ENCODE measurements at places on chromosomes 3 and 15. TPM values are rescaled to one million over a fixed set of nuclear protein-coding genes. Genes with fewer than 3 reads are reported as not detected.

- H3K36me3 ChIP-seq: no peaks in the 10 kb centered on the region
- no peak for DNase-seq
- no peaks in the 10 kb centered on the region for H3K4me1 ChIP-seq
- no peaks in the 10 kb centered on the region for H3K27me3 ChIP-seq
These were observed 585.9 kb downstream of the UNC13C start for GRCh38 chr15:54564166-54564565.

DNA sequence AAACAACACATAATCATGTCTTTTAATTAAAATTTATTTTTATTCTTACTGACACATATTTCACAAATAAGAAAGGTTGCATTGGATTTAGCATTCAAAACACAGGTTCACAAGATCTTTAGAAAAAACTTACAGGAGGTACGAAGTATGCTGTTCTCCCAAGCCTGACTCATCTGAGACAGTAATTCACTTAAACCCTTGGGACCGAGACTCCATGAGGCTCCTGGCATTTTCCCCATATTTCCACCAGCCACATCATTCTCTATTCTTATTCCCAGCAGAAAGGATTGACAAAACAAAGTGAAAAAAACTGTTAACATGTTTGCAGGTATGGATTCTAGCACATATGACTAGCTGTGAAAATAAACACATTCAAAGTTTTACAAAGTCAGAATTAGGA, 52.6 kb downstream of the CNTN3 start:
- H3K4me3 ChIP-seq: no peak overlapping the region
- no peak for DNase-seq
- H3K27me3 ChIP-seq: no peaks in the 10 kb centered on the region
- no peaks in the 10 kb centered on the region for H3K4me1 ChIP-seq
- H3K36me3 ChIP-seq: no peaks in the 10 kb centered on the region

GRCh38 chr3:143167969-143168854, 48.6 kb downstream of the CHST2 start:
- H3K27me3 ChIP-seq: no peaks in the 10 kb centered on the region
- DNase-seq: no peak
- no peak overlapping the region for H3K4me3 ChIP-seq

DNA sequence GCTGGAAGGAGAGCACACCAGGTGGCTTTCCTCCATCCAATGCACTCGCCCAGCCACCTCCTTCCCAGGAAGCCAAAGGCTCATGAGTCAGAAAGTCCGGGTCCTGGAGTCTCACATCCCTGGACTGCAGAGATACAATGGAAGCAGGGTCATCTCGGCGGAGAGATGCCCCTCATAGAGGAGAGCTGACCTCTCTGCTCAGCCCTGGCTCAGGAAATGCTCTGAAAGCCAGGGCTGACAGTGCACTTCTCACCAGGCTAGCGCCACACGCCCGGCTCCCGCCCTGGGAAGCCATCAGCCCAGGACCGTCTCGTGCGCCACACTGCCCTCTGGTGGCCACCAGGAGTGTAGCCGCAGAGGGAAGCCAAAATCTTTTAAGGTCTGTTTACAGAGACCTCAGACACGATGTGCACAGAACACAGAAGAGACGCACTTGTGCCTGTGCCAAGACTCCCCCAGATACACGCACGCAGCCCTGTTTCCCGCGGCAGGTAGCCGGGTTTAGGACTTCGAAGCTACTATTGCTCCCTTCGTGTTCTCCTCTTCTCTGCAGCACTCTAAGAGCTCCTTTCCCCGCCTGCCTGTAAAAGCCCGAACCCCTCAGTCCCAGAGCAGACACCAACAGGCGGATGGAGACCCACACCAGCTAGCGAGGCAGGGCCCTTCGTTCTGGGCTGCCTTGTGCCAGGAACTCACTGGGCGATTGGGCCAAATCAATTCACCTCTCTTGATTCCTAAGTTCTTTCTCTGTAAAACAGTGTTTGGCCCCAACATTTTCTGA, 9.7 kb downstream of the NTRK3 start:
- no peaks in the 10 kb centered on the region for H3K27me3 ChIP-seq
- H3K4me3 ChIP-seq: no peak overlapping the region
- H3K4me1 ChIP-seq: no peaks in the 10 kb centered on the region
- no peaks in the 10 kb centered on the region for H3K36me3 ChIP-seq

DNA sequence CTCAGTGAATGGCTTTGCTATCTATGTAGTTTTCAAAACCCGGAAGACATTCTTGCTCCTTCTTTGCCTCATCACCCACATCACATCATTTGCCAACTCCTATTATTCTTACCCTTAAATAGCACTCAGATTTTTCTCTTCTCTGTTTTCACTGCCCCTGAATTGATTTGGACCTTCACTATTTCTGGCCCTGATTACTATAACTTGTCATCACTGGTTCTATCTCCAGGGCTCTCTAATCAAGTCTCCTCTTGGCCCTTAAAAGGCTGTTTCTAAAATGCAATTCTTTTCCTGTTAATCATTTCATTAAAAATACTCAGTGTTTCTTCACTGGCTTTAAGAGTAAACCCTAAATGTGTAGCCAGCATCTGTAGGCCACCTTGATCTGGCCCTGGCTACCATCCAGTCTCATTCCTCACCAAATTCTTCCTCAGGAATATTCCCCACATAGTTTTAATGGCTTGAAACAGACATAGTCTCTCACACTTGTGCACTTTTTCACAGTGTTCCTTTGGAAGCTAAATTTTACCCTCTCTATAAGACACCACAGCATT, 437.1 kb upstream of the CBLB start:
- H3K4me3 ChIP-seq: no peak overlapping the region
- no peak for DNase-seq
- H3K4me1 ChIP-seq: no peaks in the 10 kb centered on the region
- no peaks in the 10 kb centered on the region for H3K36me3 ChIP-seq
- no peak overlapping the region for H3K27ac ChIP-seq

DNA sequence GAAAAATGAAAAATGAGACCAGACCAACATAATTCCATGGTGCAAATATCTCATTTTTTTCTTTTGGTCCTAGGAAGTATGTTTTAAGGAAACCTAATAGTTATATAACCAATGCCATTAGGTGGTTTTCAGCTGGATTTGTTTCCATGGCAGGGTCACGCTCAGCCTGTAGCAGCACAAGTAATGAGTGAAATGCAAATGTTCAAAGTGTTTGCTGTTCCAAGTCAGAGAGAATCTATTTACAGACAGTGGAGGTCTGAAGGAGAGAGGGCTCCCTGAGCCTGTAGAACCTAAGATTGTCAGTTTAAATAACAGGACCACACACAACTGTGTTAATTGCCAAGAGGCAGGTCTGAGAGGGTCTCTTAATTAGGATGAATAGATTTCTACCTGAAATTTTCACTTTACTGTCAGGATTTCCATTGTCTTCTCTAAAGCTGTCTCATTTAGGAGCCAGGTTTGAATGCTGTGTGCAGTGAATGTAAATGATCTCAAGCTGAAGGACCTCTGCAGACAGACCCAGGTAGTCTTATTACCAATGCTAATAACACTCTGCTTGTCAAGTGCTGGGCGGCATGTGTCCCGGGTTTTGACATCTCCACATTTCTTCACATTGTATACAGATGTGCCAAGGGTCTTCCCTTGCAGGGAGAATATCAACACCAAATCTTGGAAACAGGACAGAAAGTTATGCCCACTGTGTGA, 317.3 kb upstream of the NECTIN3 start:
- H3K4me3 ChIP-seq: no peak overlapping the region
- H3K27me3 ChIP-seq: no peaks in the 10 kb centered on the region
- H3K36me3 ChIP-seq: no peaks in the 10 kb centered on the region
- no peak for DNase-seq
- peaks cover 4% of the 10 kb centered on the region for H3K4me1 ChIP-seq
- H3K27ac ChIP-seq: no peak overlapping the region

- H3K27ac ChIP-seq: no peak overlapping the region
- H3K27me3 ChIP-seq: no peaks in the 10 kb centered on the region
- no peak for DNase-seq
- H3K4me1 ChIP-seq: no peaks in the 10 kb centered on the region
- no peak overlapping the region for H3K4me3 ChIP-seq
These were observed 49.3 kb downstream of the SSUH2 start for GRCh38 chr3:8595252-8595651.

DNA sequence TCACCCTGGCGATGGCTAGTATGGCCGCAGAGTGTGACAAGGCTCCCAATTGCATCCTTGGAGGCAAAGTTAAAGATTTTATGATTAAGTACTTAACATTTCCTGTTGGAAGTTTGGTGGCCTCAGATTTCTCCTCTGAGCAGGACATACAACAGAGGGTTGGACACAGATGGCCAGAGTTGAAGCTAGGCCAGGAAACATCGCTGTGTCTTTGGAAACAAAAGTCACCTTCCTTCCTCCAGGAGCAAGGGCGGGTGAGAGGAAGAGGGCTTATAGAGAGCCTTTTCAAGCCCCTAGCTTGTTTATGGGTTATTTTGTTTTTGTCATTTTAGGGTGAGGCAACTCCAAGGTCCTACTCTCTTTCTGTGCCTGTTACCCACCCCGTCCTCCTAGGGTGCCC, 24.2 kb downstream of the SLC6A1 start:
- no peaks in the 10 kb centered on the region for H3K36me3 ChIP-seq
- no peak overlapping the region for H3K27ac ChIP-seq
- no peak overlapping the region for H3K4me3 ChIP-seq
- no peak for DNase-seq

- H3K36me3 ChIP-seq: peaks cover 9% of the 10 kb centered on the region
- no peak overlapping the region for H3K4me3 ChIP-seq
- no peak for DNase-seq
- no peaks in the 10 kb centered on the region for H3K27me3 ChIP-seq
- H3K4me1 ChIP-seq: peaks cover 5% of the 10 kb centered on the region
These were observed 46.8 kb downstream of the ITGB5 start for GRCh38 chr3:124840331-124840730.

DNA sequence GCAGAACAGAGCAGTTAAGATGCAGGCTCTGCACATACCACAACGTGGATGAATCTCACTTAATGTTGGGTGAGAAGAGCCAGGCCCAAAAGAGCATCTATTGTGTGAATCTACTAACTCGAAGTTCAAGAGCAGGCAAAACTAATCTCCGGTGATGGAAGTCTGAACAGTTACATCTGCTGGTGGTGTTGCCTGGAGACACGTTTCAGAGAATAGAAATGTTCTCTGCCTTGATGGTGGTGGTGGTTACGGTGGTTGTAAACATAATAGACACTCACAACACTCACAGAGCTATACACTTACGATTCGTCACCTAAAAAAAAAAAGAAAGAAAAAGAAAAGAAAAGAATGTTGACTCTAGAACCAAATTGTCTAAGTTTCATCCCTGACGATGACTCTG, 86.8 kb downstream of the LIPC start:
- no peak overlapping the region for H3K4me3 ChIP-seq
- H3K36me3 ChIP-seq: no peaks in the 10 kb centered on the region
- H3K27me3 ChIP-seq: no peaks in the 10 kb centered on the region
- DNase-seq: no peak

- no peaks in the 10 kb centered on the region for H3K27me3 ChIP-seq
- H3K36me3 ChIP-seq: no peaks in the 10 kb centered on the region
- no peak overlapping the region for H3K4me3 ChIP-seq
- DNase-seq: no peak
These were observed 62.7 kb downstream of the CCNL1 start for GRCh38 chr3:157097198-157097597.

GRCh38 chr3:189652042-189652441, 20.9 kb downstream of the TP63 start:
- H3K4me1 ChIP-seq: no peaks in the 10 kb centered on the region
- no peaks in the 10 kb centered on the region for H3K36me3 ChIP-seq
- H3K27me3 ChIP-seq: no peaks in the 10 kb centered on the region
- DNase-seq: no peak
- H3K27ac ChIP-seq: no peak overlapping the region

DNA sequence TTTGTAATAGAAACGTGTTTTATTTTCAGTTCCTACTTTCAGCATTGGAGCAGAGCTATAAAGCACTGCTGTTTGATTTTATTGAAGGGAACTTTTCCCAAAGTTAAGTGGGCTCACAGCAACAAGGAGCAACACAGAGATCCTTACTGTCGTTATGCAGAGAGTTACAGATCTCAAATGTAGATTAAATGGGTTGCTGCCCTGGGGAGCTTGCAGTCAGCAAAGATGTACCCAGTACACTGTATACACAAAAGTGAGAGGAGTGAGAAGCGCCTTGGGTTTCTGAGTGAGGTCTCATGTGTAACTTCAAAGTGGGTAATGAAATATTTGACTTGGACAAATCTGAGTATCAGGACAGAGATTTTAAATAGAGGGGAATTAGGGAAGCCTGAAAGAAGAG, 47.7 kb downstream of the MED12L start:
- no peak for DNase-seq
- H3K36me3 ChIP-seq: no peaks in the 10 kb centered on the region
- H3K4me1 ChIP-seq: no peaks in the 10 kb centered on the region
- H3K27ac ChIP-seq: no peak overlapping the region
- no peak overlapping the region for H3K4me3 ChIP-seq

FHIT gene
- total RNA-seq: 7.6 TPM

APH1B gene
- total RNA-seq: 3.2 TPM

SERINC4 gene
- total RNA-seq: 0.22 TPM

DPPA2 gene
- total RNA-seq: not detected

PRKCD gene
- total RNA-seq: 11.6 TPM

THAP10 gene
- 1.3 TPM for total RNA-seq

CFAP92 gene
- 0.37 TPM for total RNA-seq

PLCB2 gene
- total RNA-seq: 2.2 TPM

All from pancreas (tissue), 10 donors.